ENCODE measurements at places on chromosomes 13 and 19. TPM values are rescaled to one million over a fixed set of nuclear protein-coding genes. Genes with fewer than 3 reads are reported as not detected.

Gene BCL2L12
- 25.6 TPM for total RNA-seq

DNA sequence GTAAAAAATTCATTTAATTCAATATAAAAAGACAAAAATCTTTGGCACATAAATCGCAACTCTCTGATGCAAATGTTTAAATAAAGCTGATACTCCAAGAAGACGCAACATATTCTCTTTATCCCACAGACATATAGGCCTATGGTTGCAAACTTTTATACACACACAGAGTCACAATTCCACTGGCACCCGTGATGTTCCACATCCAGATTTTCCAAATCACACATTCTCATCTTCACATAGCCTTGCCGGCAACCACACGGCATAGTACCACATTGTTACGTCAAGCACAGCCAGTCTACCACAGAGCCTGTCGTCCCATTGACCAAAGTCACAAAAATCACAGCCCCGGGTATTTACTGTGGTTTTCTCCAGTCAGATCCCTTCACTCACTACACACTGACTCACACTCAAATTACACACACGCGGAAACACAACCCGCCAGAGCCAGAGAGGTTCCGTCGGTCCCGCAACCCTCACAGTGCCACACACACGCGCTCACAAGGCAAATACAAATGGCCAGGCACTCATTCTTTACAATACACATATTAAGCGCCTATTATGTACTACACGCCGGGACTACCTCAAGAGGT is 546 bp upstream of the ZNF546 start:
- DNase-seq: peak; percentile 64

DNA sequence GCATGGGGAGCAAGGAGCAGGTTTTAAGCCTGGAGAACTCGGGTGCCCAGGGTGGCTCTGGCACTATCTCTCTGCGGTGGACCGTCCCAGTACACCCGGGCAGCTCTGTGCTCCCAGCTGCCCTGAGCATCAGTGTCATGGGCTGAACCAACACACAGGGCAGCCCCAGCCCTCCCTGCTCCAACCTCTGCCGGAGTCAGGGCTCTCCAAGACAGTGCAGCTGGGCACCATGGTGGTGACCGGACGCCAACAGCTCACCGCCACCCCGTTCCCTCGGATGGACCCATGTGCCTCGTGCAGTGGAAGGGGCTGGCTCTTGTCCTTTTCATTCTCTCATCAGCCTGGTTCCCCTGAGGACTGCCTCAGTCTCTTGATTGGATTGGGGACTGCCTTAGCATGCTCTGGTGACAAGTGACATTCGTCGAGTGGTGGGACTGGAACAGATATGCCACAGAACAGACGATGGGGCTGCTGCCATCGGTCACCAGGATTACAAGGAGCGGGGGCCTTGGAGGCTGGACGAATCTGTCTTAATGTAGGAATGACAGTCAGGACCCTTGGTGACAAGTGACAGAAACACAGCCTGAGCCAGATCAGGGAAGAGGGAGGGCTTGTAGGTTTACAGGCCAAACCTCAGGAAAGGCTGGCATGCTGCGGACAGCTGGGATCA is 25.7 kb upstream of the VSTM2B start:
- DNase-seq: no peak

DNA sequence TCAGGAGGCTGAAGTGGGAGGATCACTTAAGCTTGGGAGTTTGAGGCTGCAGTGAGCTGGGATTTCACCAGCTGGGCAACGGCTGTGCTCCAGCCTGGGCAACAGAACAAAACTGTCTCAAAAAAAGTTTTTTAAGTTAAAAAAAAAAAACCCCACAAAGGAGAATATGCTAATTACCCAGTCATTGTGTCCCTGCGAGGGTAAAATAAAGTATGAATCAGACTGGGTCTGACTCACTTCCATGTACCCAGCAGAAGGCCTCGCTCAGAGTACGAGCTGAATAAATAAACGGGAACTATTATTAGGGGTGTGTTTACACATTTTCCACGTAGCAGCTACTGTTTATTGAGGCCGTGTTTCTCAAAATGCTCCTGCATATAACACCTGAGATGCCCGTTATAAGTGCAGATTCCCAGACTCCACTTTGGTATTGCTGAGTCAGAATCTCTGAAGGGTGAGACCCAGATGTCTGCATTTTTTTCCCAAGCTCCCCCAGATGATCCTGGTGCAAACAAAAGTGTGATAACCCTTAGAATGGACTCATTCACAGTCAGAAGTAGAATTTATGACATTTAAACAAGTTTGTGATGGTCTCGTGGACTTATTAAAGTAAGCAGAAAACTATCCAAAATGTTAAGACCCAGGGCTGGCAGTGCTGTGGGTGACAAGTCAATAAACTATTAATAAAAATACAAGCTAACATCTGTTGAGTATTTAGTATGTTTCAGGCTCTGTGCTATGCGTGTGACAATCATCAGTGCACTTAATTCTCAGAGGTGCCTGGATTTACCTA is 28.2 kb downstream of the KCNC3 start:
- DNase-seq: peak; percentile 86

DNA sequence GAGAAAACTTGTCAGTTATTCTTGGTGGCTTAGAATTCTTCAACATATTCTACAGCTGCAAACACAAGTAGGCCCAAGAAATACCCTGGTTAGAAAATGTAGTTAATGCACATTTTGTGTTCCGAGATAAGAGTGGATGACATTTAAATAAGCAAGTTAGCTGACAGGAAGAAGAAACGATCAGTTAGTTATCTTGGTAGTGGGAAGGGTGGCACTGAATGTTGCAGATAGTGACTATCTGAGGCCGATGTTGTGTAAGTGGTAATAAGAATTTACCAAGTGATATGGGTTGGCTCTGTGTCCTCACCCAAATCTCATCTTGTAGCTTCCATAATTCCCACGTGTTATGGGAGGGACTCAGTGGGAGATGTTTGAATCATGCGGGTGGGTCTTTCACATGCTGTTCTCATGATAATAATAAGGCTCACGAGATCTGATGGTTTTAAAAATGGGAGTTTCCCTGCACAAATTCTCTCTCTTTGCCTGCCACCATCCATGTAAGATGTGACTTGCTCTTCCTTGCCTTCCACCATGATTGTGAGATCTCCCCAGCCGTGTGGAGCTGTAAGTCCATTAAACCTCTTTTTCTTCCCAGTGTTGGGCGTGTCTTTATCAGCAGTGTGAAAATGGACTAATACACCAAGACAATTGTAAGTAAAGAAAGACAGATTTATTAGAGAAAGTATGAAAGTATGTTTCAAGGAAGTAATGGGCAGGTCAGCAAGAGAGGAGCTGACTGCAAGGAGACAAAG is 10.9 kb upstream of the AKAP11 start:
- no peak for DNase-seq

- DNase-seq: peak; percentile 40
Measured at GRCh38 chr13:45086484-45086883, 33.8 kb upstream of the GTF2F2 start.

Gene ICAM4
- total RNA-seq: not detected

DNA sequence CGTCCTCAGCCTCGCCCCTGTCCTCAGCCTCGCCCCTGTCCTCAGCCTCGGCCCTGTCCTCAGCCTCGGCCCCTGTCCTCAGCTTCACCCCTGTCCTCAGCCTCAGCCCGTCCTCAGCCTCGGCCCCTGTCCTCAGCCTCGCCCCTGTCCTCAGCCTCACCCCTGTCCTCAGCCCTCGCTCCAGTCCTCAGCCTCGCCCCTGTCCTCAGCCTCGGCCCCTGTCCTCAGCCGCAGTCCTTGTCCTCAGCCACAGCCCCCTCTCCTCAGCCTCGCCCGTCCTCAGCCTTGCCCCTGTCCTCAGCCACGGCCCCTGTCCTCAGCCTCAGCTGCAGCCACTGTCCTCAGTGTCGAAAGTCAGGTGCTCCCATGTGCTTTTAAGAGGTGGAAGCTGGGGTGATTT is 10.5 kb downstream of the C13orf46 start:
- DNase-seq: no peak

Gene ZNF793
- total RNA-seq: 1.6 TPM

DNA sequence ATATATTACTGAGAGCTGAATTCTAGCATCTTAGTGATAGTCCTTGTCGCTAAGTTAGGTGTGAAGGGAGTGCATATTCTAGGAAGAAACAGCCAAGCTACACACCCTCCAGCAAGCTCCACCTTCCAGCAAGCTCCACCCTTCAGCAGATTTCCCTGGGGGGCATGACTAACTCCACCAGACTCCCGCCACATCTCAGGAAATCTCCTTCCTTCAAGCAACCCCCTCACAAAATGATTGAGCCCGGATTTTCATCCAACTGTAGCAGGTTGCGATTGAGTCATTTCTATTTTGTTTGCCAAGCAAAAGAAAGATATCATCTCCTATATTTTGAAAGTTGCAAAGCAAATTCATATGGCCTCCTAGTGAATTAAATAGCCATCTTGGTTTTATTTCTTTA is 162.1 kb upstream of the TMTC4 start:
- DNase-seq: peak; percentile 33

Gene CKM
- total RNA-seq: not detected

Gene CEACAM6
- not detected for total RNA-seq

Gene KLF1
- not detected for total RNA-seq

- DNase-seq: no peak
Measured at GRCh38 chr19:35011737-35012682, 11.9 kb downstream of the GRAMD1A start.

- no peak for DNase-seq
Measured at GRCh38 chr19:50516456-50516855, 2.7 kb upstream of the ASPDH start.

Gene URAD
- total RNA-seq: not detected

GRCh38 chr13:86838411-86839120 is 832.6 kb upstream of the SLITRK5 start:
- DNase-seq: no peak

Gene NUFIP1
- total RNA-seq: 4.0 TPM

- DNase-seq: no peak
Measured at GRCh38 chr13:98068521-98068920, 74.4 kb upstream of the FARP1 start.

DNA sequence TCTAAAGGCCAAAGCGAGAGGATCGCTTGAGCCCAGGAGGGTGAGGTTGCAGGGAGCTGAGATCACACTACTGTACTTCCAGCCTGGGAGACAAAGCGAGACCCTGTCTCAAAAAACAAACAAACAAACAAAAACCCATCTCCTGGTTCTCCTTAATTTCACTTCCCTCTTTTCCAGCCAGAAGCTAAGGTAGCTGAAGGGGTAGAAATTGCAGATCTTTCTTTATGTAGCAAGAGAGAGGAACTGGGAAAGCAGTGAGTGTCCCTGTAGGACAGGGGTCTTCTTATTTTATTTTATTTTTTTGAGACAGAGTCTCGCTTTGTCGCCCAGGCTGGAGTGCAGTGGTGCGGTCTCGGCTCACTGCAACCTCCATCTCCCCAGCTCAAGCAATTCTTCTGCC is 4.5 kb upstream of the TSPAN16 start:
- DNase-seq: no peak

Gene PTH2
- not detected for total RNA-seq

Gene LGALS14
- not detected for total RNA-seq

Gene KATNAL1
- 26.7 TPM for total RNA-seq

Gene IZUMO2
- total RNA-seq: not detected

DNA sequence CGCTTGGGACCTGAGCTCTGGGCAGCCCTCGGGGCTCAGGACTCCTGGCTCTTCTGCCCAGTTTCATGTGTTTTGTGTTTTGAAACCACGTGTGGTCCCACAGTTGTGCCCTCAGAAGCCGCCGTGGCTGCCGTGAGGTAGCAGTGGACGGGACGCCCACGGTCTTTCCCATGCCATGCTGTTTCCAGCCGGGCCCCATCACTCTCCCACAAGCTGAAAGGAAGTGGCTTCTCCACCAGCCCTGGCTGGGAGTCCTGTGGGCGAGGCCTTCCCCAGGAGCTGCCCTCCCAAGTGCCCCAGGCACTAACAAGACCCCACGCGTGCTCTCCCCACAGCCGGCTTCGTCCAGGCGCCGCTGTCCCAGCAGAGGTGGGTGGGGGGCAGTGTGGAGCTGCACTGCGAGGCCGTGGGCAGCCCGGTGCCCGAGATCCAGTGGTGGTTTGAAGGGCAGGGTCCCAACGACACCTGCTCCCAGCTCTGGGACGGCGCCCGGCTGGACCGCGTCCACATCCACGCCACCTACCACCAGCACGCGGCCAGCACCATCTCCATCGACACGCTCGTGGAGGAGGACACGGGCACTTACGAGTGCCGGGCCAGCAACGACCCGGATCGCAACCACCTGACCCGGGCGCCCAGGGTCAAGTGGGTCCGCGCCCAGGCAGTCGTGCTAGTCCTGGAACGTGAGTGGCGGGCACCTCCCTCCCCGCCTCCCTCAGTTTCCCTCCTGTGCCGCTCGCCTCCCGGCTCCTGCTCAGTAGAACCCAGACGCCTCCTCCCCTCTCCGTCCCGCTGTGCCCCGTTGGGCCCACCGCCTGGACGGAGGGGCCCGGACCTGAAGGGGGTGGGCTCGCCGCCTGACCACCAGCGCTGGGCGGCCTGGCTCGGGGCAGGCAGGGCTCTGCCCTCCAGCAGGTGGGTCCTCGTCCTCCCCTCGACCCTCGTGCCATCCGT is 5.3 kb downstream of the BSG start:
- no peak for DNase-seq

Gene SMIM24
- 0.40 TPM for total RNA-seq

GRCh38 chr13:100139817-100140216 is 50.9 kb downstream of the PCCA start:
- DNase-seq: no peak

DNA sequence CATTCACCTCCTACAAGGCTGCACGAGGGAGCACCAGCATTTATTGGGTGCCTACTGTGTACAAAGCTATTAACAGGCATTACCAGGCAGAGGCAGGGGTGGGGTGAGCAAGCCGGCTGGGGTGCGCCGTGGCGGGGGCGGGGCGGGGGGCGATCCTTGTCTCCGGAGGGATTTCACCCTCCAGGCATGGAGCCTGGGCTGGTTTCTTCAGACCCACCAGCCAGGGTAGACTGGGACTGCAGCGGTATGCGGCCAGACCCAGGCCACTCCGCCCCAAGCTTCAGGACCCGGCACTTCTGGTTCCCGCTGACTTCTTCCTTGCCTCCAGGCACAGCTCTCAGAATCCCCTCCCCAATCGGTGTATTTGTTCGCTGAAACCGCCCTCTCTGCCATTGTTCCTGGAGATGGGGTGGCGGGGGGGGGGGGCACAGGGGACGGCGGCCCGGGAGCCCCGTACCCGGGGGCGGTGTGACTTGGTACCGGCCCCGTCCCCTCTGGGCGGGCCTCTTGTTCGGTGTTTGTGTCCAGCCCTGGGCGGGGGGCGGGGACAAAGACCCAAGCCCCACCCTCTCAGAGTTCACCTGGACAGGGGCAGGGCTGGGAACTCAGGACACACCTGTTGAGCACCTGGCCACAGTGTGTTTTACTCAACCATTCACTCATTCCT is 14.4 kb downstream of the TJP3 start:
- no peak for DNase-seq

Gene FBXO46
- 11.5 TPM for total RNA-seq

Gene ZNF491
- total RNA-seq: 0.90 TPM

DNA sequence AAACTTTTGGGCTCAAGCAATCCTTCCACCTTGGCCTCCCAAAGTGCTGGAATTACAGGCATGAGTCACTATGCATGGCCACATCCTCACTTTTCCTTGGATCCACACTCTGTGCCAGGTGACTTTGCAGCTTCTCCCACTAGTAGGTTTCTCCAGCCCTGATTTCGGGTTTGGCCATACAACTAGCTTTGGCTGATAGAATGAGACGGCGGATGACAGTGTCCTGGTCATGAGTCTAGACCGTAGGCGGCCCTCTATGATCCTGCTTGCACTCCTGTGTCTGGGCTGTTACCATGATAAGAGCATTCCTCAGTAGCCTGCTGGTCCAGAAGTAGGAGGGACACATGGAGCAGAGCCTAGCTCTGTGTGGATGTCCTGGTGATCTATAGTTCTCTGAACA is 112.5 kb upstream of the KL start:
- DNase-seq: no peak

- DNase-seq: peak; percentile 17
Measured at GRCh38 chr13:33543631-33544265, 258.2 kb upstream of the STARD13 start.

Gene SYDE1
- 68.1 TPM for total RNA-seq

Gene SPRED3
- 5.6 TPM for total RNA-seq
